SK-N-SH (cell line): ENCODE measurements at places on chromosomes 7 and 10. TPM values are rescaled to one million over a fixed set of nuclear protein-coding genes. Genes with fewer than 3 reads are reported as not detected.

The TUBAL3 gene
- not detected in 2 replicates for polyA plus RNA-seq

The COL28A1 gene
- 0.08 TPM in 1 of 2 replicates, not detected in the other for polyA plus RNA-seq

The TSPAN15 gene
- 8.5 and 13.8 TPM in 2 replicates for polyA plus RNA-seq

The RPP30 gene
- polyA plus RNA-seq: 16.7 and 18.6 TPM in 2 replicates

The MRPS33 gene
- polyA plus RNA-seq: 88.8 and 95.5 TPM in 2 replicates

The HHEX gene
- 0.75 and 1.1 TPM in 2 replicates for polyA plus RNA-seq

The SYT15 gene
- 0.07 and 0.11 TPM in 2 replicates for polyA plus RNA-seq

The HSPA12A gene
- 2.9 and 3.3 TPM in 2 replicates for polyA plus RNA-seq

The ADAM12 gene
- 24.0 and 25.0 TPM in 2 replicates for polyA plus RNA-seq

The ORC5 gene
- polyA plus RNA-seq: 4.1 and 4.7 TPM in 2 replicates

The PRRT4 gene
- 1.5 and 3.4 TPM in 2 replicates for polyA plus RNA-seq

The PCLO gene
- polyA plus RNA-seq: 0.51 and 0.76 TPM in 2 replicates

The OR2A7 gene
- not detected in 2 replicates for polyA plus RNA-seq

The GPR85 gene
- 2.9 and 4.3 TPM in 2 replicates for polyA plus RNA-seq

The WEE2 gene
- not detected in 2 replicates for polyA plus RNA-seq

The BRAF gene
- 5.2 and 6.7 TPM in 2 replicates for polyA plus RNA-seq

The EN2 gene
- 0.02 TPM in 1 of 2 replicates, not detected in the other for polyA plus RNA-seq

The EPC1 gene
- polyA plus RNA-seq: 21.8 and 30.2 TPM in 2 replicates

The ZNF680 gene
- 1.6 and 2.8 TPM in 2 replicates for polyA plus RNA-seq
